ENCODE measurements at places on chromosomes 12 and 14. TPM values are rescaled to one million over a fixed set of nuclear protein-coding genes. Genes with fewer than 3 reads are reported as not detected.
A peak's percentile ranks its signal among the peaks of the same experiment; 100 is the strongest.

Gene AKAP6
- 1.5 TPM for total RNA-seq

Gene KLRK1
- not detected for total RNA-seq

DNA sequence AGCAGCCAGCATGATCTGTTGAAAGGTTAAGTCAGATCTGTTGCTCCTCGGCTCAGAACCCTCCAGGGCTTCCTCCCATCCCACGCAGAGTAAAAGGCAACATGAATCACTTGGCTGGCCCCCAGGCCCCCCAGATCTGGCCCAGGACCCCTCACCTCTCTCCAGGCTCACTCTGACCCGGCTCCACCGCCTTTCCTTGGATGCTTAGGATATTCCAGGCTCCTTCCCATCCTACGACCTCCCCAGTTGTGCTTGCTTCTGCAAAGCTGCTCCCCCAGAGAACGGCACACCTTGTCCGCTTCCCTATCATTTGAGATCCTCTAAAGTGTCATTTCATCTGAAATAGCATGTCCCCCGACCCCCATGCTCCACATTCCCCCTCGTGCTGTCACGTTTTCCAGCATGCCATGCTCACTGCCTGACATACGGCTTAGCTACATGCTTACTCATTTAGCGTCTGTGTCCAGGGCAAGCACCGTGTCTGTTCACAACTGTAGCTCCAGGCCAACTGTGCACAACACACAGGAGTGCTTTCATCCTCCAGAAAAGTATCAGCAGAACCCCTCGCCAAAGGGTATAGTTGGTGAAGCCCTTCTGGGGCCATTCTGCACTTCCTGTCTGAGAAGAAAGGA lies 33.6 kb upstream of the BDKRB2 start:
- peaks cover 40% of the 10 kb centered on the region for H3K27me3 ChIP-seq
- no peaks in the 10 kb centered on the region for H3K36me3 ChIP-seq
- DNase-seq: no peak
- no peak overlapping the region for H3K4me3 ChIP-seq
- H3K27ac ChIP-seq: no peak overlapping the region

Gene TTC9
- total RNA-seq: 3.6 TPM

Gene CLEC9A
- total RNA-seq: not detected

DNA sequence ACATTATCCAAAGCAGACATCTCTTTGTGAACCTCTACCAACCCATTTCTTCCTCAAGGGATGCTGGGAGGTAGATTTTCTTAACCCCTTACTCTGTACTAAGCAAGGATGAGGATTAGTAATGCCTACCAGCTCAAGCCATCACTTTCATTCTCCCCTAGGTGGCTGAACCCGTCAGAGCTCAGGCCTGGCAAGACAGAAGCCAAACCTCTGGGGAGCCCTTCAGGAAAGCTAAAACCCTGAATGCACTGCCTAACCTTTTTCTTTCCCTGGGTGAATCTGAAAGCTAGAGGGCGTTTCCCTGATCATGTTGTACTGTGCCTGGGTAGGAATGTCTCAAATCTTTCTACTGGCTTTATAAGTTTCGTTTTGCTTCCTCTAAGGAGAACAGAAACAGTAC lies 617.3 kb downstream of the RPL10L start:
- H3K36me3 ChIP-seq: no peaks in the 10 kb centered on the region
- no peak overlapping the region for H3K4me3 ChIP-seq
- H3K27me3 ChIP-seq: no peaks in the 10 kb centered on the region
- no peak overlapping the region for H3K27ac ChIP-seq
- no peaks in the 10 kb centered on the region for H3K4me1 ChIP-seq

GRCh38 chr12:48978741-48979601 lies 849 bp downstream of the WNT1 start:
- H3K27me3 ChIP-seq: peaks cover 52% of the 10 kb centered on the region
- peak overlapping the region; percentile 67 for H3K4me3 ChIP-seq
- H3K4me1 ChIP-seq: peaks cover 29% of the 10 kb centered on the region
- H3K36me3 ChIP-seq: no peaks in the 10 kb centered on the region

Gene SLCO1B1
- total RNA-seq: not detected

Gene APEX1
- 147 TPM for total RNA-seq

Data from PC-3 (cell line).